Stimulated activated CD8-positive, alpha-beta memory T cell treated with anti-CD3 and anti-CD28 coated beads, Interleukin-2, amount 100 ng/mL, for 1 hour (primary cell): ENCODE measurements at places on chromosomes 7 and 10.

DNA sequence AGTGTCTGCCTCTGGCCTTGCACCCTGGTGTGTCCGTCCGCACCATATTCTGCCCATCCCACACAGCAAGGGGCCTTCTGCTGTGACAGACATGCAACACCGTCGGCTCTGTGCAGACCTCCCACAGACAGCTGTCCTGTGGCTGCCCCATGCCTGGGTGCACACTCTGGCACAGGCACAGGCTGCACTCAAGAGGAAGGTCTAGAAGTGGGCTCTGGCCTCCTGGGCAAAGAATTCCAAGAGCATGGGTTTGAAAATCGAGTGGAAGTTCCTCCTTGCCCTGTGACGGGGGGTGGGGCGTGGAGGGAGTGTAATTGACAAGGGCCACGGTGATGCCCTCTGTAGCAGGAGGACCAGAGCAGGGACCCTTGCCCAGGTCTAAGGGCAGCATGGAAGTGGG is 4.3 kb upstream of the LOXL4 start:
- DNase-seq = no peak

GRCh38 chr10:101135141-101136006 is 4.3 kb downstream of the TLX1 start:
- DNase-seq = no peak

DNA sequence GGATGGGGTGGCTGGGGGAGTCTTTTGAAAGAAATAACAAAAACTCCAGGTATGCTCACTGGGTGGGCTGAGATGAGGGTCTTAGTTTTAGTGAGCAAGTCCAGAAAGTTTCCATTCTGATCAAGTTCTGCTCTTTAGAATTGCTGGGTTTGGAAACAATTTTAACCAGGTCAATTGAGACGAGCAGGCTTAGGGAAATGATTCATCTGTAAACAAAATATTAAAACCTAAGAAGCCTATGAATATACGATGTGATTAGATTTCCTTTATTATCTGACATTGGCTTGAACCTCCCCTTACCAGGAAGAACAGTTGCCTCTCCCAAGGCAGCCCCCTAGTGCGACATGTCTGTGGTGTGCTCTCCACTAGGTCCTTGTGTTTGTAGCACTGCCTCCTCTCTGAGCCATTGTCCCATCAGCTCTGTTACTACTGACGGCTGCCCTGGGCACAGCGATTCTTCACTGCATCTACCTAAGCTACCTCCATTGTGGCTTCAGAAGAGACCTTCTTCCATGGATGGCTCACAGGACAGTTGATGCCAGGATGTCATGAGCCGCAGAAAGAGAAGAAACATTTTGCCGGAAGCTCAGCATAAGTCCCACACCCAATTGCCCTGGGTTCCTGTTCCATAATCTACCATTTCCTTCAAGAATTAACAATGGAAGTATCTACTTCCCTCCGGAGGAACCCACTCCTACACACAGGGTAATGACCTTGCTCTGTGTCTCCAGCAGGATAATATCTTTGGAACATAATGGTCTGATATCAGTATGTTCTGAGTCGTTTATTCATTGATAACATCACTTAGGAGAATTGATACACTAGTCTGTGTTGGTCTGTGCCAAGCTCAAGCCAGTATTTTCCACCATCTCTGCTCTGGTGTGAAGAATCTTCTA is 95.1 kb upstream of the ITGB1 start:
- no peak for DNase-seq

DNA sequence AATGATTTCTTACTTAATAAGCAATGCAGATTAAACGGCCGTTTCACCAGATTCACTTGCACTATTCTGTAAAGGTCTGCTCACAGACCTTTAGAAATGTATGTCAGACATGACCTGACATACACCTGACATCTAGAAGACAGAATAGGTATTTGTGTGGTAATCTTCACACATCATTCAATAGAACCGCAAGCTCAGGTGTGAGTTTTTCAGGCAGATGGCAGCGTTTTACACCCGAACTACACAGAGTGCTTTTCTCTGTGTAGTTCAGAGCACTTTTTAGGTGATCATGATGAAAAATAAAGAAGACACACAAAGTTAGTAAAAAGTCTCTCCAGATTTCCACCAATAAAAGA is 63.2 kb downstream of the PRKCQ start:
- no peak for DNase-seq

DNA sequence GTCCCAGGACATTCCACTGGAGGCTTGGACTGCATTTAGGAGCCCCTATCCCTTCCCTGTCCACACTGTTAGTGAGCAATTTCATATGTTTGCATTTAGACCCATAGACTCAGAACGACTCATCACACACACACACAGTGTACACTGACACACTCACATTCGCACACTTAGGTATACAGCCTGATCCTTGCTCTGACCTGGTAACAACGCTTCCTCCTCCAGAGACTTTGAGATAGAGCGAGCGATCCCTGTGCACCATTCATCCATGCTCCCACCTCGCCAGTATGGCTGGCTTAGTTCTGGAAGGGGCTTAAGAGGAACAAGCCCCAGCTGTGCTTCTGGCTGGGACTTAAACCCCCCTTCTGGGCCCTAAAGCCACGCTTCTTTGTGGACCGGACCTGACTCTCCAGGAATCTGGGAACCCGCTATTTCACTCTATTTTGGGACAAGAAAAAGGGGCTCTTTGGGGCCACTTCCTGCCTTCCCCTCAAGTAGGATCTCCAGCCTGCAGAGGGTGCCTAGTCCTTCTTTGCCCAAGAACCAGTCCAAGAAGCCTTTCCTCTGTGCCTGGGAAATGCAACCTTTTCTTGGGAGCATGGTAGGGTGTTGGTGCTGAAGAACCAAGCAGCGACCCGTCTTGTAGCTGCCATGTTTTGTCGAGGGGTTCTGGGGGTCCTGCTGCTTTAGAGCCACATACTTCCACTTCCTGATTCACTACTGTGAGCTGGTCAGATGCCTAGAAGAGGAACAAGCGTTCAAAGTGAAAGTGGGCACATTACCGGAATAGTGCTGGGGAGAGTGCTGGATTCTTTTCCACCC is 1.1 kb upstream of the HOXA13 start:
- no peak for DNase-seq

DNA sequence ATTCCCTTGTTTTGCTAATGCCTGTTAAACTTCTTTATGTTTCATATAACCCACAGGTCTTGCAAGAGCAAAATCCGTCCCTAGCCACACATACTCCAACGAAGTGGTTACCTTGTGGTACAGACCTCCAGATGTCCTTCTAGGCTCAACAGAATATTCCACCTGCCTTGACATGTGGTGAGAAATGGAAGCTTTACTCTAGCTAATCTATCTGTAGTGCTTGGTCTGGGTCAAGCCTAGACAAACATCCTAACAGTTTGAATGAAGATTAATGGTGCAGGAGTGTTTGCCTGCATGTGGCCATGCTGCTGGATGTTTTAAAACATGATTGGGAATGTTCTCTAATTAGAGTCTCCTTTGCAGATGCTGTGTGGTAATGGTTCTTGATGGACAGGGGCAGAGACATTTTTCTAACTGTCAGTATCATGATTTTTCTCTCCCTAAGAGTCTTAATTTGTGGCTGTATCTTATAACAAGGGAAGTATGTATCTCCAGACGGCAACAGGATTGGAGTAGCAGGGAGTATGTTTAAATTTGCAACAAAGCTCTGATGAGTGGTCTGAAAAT is 308.5 kb upstream of the FZD1 start:
- DNase-seq = no peak

DNA sequence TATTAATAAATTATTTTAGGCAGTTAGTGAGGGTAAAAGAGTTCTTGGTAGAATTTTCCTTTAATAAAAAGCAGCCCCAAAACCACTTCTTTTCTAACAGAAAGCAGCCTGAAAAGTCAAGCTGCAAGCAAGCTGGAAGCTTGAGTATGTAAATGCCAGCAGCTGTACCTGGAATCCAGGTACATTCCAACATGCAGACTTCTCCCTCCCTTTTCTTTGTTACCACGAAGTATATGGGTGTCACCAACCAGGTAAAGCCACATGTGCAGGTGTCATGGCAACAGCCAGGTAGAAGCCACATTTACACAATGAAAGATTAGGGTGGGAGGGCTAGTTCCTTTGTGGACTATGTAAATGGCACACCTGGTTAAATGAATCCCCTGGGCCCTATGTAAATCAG is 114.6 kb downstream of the EPC1 start:
- DNase-seq = no peak

GRCh38 chr7:55657654-55658053 is 85.4 kb upstream of the VOPP1 start:
- DNase-seq = no peak

- DNase-seq = no peak
These were observed 591 bp downstream of the UBE2H start for GRCh38 chr7:129952086-129952652.

DNA sequence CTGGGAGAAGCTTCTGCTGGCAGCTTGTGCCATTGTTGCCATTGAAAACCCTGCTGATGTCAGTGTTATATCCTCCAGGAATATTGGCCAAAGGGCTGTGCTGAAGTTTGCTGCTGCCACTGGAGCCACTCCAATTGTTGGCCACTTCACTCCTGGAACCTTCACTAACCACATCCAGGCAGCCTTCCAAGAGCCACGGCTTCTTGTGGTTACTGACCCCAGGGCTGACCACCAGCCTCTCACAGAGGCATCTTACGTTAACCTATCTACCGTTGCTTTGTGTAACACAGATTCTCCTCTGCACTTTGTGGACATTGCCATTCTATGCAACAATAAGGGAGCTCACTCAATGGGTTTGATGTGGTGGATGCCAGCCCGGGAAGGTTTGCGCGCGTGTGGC is 220.7 kb downstream of the ADK start:
- no peak for DNase-seq

DNA sequence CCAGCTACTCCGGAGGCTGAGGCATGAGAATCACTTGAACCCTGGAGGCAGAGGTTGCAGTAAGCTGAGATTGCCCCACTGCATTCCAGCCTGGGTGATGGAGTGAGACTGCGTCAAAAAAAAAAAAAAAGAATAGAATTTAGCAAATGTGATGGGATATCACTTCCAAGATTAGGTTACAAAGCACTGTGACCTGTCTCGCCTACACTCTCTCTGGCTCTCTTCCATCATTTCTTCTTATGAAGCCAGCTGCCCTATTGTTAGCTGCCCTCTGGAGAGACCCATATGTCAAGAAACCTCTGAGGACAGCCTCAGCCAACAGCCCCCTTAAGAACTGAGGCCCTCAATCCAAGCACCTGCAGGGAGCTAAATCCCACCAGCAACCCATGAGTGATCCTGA is 28.2 kb downstream of the ARHGAP21 start:
- no peak for DNase-seq

DNA sequence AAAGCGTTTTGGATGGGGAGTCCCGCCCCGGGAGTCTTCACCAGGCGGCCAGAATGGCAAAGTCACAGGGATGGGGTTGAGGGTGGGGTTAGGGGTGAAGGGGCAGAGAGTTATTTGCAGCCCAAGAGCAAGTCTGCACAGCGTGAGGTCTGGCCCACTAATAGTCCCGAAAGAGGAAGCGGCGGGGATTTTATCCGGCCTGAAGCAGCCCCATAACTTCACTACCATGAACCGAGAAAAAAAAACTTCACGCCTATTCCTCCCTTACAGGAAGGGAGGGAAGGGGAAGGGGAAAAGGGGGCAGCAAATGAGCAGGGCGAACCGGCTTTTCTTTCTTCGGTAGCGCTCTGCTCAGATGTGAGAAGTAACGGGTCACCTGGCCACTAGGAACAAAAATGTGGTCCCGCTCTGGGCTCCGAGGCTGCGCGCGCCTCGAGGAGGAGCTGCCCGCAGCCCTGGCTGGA is 712 bp downstream of the ITPRIP start:
- no peak for DNase-seq

DNA sequence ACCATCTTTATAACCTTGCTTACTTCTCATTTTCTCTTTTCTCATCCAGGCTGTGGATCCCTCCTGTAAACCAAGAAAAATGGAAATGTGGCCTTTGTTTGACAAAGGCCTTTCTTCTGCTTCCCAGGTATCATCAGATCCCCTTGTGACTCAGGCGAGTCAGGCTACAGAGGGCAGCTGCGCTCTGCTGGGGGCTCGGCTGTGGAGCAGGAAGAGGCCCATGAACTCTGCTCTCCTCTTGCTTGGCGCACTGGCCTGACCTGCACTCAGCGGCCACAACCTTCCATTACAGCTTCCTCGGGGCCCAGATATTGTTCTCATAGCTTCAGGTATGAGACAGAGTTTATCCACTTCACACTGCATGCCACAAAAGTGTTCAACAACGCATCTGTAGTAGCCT is 457.6 kb upstream of the COBL start:
- DNase-seq = no peak
